Stimulated activated CD4-positive, alpha-beta T cell treated with anti-CD3 and anti-CD28 coated beads, TNF-alpha, amount 100 ng/mL, for 1 hour (primary cell): ENCODE measurements at places on chromosomes 5 and 9.

DNA sequence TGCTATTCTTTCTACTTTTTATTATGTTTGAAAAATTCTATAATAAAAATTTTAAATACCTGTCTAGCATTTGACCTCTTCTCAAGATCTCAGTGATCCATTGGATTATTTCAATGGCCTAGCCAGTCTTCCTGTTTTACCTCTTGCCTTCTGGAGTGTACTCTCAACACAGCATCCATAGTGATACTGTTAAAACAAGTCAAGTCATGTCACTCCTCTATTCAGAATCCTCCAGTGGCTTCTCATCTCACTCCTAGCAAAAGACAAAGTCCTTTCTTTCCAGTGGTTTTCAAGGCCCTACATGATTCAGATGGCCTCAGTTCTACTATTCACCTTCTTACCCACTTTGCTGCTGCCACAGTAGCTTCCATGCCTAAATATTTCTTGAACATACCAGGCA is 1.8 kb downstream of the MARVELD2 start:
- DNase-seq: no peak

DNA sequence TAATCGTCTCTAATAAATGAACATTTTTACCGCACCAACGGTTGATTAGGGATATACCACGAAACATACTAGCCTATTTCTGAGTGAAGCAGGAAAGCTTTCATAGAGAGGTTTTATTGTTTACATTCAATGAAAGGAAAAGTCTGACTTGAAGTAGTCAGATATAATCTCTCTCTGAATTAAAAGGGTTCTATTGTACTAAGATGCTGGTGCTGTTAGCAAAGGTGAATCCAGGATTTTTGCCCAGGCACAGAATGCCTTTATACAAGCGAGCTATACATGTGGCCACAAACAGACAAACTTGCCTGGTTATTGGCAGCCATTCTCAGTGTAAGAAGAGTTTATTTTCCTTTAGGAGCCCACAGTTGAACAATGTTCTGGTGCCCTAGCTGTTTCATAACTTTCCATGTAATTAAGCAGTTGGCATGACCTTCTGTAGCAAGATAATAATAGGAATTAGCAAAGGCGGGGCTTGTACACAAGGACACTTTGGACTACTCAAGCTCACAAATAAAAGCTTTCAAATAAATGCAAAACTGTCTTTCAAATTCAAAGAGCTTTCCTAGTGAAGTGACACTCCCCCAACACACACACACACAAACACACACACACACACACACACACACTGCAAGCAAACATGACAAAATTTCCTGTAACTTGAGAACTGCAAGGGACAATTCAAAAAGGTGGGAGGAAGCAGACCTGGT is 198.7 kb upstream of the MAP3K1 start:
- DNase-seq: no peak

- DNase-seq: no peak
These were observed 40.8 kb upstream of the GARNL3 start for GRCh38 chr9:127223810-127224177.

GRCh38 chr5:132424167-132424880 is 54.8 kb downstream of the SLC22A5 start:
- no peak for DNase-seq

DNA sequence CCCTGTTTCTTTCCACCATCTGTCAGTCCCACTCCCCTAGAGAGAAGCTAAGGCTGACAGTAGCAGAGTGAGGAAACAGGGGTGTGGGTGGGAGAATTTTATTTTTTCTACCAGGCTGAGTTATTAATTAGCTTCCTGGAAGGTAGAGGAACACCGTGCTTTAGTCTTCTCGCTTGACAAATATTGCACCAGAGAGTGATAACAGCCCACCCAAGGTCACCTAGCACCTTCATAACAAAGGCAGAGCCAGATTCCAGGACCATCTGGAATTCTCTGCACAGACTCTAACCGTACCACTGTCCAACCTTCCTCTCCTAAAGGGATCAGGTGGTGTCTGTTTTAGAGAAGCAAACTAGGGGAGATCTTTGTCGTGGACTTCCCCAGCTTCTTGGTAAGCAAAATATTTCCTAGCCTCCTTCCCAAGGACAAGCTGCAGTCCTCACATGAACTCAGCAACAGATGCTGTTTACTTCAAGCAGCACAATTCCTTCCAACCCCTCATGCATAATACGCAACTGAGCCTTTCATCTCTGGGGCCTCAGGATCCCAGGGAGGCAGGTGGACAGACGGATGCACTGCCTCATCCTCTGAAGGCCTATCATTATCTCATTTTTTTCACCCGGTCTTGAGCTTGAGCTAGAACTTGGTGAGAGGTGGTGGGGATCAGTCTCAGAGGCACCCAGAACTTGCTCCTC is 308.7 kb upstream of the BRINP1 start:
- DNase-seq: no peak

GRCh38 chr5:169716287-169716686 is 79.2 kb downstream of the DOCK2 start:
- no peak for DNase-seq

DNA sequence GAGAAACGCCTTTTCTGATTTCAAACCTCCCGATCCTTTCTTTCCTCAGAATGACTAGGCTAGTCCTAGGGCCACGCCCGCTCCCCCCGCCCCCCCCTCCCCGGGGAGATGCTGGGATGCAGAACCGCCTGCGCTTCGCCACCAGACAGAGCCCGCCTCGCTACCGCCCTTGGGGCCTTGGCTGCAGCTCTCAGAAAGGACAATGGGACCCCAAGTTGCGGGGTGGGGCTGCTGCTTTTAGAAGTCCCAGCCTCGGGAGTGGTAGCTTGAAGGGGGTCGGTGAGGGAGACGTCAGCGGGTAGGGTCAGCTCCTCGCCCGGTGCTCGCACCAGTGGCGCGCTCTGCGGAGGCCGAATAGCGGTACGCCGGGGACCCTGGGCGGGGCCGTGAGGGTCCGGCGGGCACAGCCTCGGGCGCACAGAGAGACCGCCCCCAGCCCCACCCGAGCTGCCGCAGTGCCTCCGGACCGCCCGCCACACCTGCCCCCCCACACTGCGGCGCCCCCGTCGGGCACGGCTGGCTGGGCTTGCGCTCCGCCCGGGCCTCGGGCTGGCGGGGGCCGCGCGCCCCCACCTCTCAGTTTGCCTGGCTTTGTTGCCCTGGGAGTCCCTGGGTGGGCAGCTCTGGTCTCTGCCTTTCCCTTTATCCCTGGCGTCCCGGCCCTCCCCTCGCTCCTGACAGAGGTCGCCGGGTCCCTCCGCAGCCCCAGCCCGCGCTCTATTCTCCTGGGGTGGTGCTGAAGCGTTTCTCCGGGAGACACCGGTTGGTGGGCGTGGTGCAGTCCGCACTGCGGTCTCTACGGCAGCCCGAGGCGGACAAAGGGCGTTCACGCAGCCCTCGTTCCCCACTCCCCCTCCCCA is 1.2 kb downstream of the MAP1B start:
- DNase-seq: no peak
